ENCODE measurements at places on chromosomes 7 and 10.

GRCh38 chr10:29810816-29811215, 176.0 kb upstream of the SVIL start:
- no peak for DNase-seq

GRCh38 chr10:34075254-34075926, 739.7 kb downstream of the PARD3 start:
- no peak for DNase-seq

DNA sequence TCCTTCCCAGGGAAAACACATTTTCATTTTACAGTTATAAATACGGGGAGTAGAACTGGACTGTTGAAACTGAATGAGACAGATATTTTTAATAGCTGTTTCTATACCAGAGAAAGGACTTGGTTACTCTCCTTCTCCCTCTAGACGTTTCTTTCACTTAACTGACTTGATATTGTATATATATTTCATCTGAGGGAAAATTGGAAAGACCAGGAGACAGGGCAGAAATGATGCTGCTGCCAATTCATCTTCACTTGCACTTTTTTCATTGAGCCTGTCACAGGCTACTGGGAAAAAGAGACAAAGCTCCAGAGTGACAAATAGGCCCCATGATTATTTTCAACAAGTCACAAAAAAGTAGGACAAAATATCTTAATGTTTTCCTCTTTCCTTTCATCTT, 636.0 kb upstream of the TPK1 start:
- DNase-seq: no peak

DNA sequence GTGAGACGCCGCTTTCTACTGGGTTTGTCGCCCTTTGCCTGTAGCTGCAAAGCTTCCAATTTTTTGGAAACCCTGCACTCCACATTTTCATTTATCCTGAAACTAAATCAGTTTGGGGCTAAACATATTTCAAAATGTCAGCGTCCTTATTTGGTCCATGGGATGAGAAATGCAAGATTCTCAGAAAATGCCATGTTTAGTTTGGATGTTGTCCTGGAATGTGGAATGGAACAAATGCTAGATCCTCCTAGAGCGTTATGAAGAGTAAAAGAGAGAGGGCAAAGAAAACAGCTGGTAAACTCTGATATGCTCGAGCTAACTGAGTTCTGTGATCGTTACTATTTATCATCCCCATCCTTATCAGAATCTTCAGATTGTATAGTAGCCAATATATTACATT, 236.9 kb downstream of the KLF6 start:
- no peak for DNase-seq

- DNase-seq: no peak
Measured at GRCh38 chr10:123140983-123141390, 5.2 kb downstream of the HMX3 start.

- no peak for DNase-seq
Measured at GRCh38 chr10:119341459-119342301, 134.3 kb downstream of the GRK5 start.

GRCh38 chr10:100184840-100185239, 989 bp downstream of the ERLIN1 start:
- no peak for DNase-seq

GRCh38 chr7:111639934-111640333, 77.6 kb upstream of the IMMP2L start:
- no peak for DNase-seq

GRCh38 chr10:117334066-117334465, 41.2 kb downstream of the PDZD8 start:
- no peak for DNase-seq

- DNase-seq: no peak
Measured at GRCh38 chr10:59517341-59517899, 155.1 kb upstream of the FAM13C start.

GRCh38 chr7:151345576-151346469, 4.2 kb downstream of the NUB1 start:
- no peak for DNase-seq

DNA sequence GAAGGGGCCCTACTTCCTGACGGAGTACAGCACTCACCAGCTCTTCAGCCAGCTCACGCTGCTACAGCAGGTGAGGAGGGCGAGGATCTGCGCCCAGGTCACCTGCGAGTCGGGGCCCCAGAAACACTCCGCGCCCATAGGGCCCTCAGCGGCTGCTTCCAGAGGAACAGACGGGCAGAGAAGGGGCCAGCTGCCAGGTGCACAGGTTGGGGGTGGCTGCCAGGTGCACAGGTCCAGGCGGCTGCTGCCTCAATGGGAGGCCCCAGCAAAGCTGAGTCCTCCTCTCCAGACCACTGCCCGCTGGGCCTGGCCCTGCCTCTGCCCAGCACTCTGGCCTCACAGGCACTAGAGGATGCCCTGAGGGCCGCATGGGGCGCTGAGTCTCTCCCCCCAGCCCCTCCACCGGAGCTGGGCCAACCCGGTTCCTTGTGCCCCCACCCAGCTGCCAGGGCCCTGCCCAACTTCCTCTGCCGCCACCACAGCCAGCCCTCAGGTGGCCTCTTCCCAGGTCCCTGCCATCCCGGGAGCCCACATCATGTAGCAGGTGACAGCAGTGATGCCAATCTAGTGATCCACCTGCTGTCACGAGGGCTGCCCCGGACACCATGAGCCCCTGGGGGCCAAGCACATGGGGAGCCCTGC, 17.0 kb upstream of the UTF1 start:
- DNase-seq: no peak

DNA sequence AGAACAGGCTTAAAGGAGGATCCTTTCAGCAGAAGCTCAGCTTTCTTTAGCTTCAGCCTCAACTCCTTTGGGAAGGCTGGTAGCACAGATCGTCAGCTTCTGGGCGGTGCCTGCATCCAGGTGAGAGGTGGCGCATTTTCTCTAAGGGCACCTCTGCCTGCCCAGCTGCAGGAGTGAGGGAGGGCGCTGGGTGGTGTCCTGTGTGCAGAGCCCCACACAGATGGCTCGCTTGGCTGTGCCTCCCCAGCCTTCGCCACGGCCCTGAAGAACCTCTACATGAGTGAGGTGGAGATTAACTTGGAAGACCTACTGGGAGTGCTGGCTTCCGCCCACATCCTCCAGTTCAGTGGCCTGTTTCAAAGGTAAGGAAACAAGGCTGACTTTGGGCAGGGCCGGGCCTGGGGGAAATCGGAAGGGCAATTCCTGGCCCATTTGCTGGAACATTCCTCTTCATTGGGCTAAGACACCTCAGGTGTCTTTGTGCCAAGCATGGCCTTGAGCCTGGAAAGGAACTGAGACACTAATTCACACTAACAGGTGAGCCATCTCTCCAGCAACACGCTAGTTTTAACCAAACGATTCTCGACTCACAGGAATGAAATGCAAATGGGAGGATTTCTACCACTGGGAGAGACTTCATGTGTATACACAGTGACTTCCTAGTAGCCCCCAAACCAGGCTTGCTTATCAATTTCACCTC, 19.9 kb downstream of the BTBD16 start:
- DNase-seq: no peak

- DNase-seq: no peak
Measured at GRCh38 chr7:100016215-100016901, 962 bp downstream of the ZKSCAN1 start.

GRCh38 chr7:149871576-149871975, 2.2 kb upstream of the ATP6V0E2 start:
- DNase-seq: no peak

GRCh38 chr10:30562787-30563186, 66.8 kb downstream of the LYZL2 start:
- DNase-seq: no peak

DNA sequence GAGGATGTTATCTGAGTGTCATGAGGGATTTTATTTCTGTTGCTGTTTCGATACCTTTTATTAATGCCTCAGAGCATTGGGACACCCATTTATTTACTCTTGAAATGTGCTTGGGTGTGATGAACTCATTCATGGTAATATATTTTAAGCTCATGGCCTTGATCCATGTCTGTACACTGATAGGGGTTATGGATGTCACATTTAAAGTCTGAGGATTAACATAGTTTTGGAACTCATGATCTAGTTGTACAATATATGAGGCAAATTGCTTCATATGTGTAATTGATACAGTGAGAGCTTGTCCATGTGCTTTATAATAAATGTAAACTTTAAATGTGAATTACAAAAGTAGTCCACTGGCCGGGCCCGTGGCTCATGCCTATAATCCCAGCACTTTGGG, 23.0 kb upstream of the ZRANB1 start:
- DNase-seq: no peak

DNA sequence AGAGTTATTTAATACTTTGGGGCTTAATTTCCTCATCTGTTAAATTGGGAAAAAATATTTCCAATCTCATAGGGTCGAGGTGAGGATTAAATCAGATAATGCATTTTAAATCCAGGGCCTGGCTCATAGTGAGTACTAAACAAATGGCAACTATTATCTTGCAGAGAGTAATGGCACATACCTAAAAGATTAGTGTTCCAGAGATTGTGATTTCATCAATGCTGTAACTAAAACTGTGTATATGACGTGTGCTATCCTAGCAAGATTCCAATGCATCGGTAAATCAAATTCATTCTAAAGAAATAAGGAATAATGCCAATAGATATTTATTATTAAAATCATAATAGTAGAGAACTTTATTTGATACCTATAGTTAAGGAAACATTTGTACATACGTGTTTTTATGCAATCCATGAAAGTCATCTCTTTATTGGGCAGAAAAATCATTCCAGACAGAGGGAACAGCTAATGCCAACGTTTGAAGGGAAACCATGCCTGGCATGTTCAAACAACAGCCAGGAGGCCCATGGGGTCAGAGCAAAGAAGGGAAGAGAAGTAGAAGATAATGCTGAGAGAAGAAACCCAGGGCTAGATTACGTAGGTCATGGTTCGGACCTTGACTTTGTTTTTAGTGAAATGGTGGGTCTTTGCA, 174.8 kb upstream of the AGR3 start:
- DNase-seq: no peak

- no peak for DNase-seq
Measured at GRCh38 chr7:143885951-143886350, 16.0 kb downstream of the TCAF1 start.

DNA sequence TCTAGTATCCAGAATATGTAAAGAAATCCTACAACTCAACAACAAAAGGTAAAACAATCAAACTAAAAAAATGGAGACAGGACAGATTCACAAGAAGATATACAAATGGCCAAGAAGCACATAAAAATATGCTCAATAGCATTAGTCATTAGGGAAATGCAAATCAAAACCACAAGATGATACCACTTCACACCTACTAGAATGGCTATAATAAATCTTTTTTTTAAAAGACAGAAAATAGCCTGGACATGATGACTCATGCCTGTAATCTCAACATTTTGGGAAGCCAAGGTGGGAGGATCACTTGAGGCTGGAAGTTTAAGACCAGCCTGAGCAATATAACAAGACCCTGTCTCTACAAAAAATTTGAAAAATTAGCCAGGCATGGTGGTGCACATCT, 27.9 kb upstream of the CHCHD3 start:
- no peak for DNase-seq

DNA sequence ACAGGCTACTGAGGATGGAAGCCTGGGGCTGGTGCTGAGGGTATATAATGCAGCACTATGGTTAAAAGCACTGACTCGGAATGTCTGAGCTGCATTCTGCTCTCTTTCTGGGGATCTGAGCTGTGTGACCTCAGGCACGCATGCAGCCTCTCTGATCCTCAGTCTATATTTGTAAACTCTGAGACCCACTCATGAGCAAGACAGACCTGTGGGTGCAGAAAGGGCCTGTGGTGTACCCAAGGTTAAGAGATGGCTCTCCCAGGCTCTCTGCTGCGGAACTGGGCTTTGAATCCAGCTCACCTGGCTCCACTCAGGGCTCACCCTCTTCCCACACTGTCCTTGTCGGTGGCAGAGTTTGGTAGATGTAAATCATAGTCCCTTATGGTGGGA, 89.9 kb downstream of the CHST15 start:
- no peak for DNase-seq

DNA sequence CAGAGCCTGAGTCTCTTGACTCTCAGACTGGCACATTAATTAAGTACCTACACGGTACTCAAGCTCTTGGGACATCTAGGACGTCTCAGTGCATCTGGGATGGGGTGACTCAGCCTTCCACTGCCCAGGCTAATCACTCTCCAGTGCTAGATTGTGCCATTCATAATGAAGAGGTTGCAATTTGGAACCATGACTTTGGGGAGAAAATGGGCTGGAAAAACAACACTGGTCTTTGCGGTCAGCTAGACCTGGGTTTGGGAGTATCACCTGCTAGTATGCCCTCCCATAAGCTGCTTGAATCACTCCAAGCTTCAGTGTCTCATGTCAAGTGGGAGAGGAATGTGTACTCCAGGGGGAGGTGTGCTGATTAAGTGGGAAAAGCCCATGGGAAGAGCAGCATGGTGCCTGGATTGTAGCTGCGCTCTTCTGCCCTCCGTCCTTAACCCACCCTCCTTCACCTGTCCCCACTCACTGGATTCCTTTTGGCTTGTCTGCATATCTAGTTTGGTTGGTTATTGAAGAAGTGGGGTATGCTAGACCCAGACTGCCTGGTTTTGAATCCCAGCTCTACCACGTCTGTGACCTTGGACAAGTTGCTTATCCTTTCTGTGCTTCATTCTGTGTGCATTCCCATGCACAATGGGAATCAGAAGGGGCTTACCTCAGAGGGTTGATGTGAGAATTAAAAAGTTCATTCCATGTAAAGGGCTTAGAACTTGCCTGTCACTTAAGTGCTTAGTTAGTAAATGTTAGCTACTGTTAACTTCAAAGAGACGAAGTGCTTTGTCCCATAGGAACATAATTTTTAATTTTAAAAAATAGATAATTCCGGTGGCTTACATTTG, 3.8 kb downstream of the NFE2L3 start:
- no peak for DNase-seq

Measured in memory B cell (primary cell).